CD4-positive, alpha-beta memory T cell (primary cell): ENCODE measurements at places on chromosomes 2 and 18. TPM values are rescaled to one million over a fixed set of nuclear protein-coding genes. Genes with fewer than 3 reads are reported as not detected.

DNA sequence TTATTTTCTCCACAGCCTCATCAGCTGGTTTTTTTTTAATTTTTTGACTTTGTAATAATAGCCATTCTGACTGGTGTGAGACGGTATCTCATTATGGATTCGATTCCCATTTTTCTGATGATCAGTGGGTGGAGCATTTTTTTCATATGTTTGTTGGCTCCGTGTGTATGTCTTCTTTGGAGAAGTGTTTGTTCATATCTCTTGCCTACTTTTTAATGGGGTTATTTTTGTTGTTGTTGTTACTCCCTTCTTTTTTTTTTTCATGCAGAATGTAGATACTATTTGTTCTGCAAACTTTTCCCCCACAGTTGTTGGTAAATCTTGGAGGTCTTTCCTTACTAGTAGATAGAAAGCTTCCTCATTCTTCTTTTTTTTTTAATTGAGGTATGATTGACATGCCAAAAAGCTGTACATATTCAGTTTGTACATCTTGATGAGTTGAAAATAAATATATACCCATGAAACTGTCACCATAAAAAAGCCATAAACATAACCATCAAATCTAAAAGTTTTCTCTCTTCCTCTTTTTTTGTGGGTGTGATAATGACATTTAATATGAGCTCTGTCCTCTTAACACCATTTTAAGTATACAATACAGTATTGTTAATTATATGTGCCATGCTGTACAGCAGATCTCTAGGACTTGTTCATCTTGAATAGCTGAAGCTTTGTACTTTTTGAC, 21.8 kb upstream of the NT5DC4 start:
- DNase-seq, result no peak

GRCh38 chr2:177329064-177329463, 63.5 kb upstream of the AGPS start:
- DNase-seq, result peak; percentile 10

DNA sequence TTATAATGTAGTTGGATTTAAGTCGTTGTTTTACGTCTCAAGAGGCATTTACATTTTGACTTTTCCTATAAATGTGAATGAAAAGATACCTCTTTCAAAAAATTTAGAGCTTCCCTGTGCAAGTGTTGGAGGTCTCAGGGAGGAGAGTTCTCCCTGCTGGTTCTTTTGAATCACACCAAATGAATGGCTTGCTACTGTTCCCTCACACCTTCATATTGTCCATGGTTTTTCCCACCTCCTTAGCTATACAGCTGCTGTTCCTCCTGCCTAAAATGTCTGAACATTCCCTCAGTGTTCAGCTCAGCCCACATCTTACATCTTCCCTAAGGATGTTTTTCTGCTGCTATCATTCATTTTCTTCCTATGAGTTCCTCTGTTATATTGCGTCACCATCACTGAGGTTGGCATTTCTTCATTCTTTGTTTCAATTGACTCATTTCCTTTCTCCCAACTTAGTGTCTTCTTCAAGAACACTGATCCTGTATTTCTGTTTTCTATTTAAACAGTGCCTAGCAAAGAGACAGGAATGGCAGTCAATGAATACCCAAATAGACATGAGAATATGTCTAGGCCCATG, 46.0 kb downstream of the COX7A2L start:
- no peak for DNase-seq

- no peak for DNase-seq
These were observed 307.5 kb upstream of the ZEB2 start for GRCh38 chr2:144827404-144827803.

GRCh38 chr18:31606265-31606664, 14.6 kb downstream of the TTR start:
- DNase-seq, result no peak

DNA sequence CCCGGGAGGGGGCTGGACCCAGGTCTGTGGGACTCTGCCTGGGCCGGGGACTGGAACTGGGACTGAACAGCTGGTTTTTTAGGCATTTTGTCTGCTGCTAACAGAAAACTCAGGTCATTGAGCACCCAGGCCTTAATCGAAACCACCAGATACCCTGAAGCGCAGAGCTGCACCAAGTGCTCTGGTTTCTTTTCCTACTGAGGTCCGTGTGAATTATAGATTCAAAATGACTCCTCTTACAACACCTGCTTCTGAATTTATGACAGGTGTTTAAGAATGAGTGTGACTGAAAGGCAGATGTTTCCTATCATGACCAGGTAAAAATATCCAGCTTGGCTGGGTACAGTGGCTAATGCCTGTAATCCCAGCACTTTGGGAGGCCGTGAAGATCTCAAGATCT, 47.8 kb downstream of the TRAPPC12 start:
- DNase-seq, result no peak

- no peak for DNase-seq
These were observed 154.4 kb upstream of the EPAS1 start for GRCh38 chr2:46142546-46143428.

DNA sequence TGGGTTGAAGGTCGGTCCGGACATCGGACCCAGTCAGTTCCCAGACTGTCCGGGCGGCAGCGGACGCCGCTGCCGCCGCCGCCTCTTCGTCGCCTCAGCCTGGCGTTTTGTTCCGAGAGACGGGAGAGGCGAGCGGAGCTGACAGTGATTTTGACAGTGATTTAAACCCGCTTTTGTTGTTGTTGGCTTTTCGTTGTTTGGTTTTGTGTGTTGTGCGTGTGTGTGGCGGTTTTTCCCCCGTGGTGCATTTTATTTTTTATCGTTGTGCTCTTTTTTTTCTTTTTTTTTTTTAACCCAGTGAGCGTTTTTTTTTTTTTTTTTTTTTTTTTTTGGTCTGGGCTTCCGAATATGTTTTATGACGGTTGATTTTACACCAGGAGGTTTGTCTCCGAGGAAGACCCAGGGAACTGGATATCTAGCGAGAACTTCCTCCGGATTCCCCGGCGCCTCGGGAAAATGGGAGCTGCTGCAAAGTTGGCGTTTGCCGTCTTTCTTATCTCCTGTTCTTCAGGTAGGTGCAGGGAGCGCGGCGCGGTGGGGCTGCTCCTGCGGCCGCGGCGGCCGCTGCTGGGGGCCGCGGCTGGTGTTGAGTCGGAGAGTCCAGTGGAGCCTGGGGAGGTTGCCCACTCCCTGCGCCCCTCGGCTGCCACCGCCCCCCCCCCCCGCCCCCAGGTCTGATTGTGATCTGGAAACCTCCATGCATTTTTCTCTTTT, at the start of gene ACVR2A:
TSS of gene ACVR2A (plus strand) at position 333 of the 714 bp plus-strand sequence. CDS start at position 457, 124 bp downstream.
- DNase-seq, result peak; percentile 59

DNA sequence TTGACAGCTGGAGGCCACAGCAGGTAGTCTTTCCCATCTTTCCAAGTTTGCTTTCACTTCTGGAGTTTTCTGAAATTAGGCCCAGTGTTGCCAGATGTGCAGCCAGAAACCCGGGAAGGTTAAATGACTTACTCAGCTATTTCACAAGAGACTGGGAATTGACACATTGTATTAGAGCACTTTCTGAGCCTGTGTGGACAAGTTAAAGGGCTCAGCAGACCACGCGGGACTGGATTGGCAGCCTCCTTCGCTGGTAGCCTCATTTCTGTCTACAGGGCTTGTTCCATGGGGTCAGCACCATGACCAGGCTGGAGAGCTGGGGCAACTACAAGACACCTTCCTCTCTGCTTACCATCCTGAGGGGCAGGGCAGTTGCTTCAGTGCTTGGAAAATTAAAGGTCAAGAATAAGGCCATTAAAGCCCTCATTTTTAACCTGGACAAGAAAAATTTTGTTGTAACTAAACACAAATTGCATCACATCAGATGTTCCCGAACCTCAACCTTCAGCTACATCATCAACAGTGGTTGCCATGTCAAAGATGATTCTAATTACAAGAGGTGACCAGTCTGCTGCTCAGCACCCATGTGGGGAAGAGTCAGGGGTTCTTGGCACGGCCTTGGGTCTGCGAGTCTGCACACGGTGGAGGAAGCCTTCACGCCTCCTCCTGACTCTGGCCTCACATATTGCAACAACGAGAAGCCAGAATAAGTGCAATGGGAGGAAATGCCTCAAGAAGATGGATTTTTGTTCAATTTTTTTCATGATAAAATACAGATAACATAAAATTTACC, 279.5 kb upstream of the RAB6C start:
- no peak for DNase-seq

DNA sequence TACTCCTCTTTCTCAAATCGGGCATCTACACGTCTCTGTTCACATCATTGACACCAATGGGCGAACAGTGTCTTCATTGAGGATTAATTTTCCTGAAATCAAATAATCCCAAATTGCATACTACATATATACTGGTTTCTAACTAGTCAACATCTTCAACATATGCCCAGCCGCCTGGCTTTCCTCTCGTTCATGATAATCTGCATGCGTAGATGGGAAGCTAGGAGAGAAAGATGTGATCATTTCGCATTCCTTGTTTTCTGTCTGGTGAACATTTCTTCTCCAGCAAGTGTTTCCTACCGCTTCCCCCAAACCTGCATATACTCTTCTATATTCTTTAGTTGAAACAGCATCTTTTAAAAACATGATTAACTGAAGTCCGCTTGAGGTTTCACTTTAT, 7.4 kb downstream of the TWIST2 start:
- DNase-seq, result no peak

DNA sequence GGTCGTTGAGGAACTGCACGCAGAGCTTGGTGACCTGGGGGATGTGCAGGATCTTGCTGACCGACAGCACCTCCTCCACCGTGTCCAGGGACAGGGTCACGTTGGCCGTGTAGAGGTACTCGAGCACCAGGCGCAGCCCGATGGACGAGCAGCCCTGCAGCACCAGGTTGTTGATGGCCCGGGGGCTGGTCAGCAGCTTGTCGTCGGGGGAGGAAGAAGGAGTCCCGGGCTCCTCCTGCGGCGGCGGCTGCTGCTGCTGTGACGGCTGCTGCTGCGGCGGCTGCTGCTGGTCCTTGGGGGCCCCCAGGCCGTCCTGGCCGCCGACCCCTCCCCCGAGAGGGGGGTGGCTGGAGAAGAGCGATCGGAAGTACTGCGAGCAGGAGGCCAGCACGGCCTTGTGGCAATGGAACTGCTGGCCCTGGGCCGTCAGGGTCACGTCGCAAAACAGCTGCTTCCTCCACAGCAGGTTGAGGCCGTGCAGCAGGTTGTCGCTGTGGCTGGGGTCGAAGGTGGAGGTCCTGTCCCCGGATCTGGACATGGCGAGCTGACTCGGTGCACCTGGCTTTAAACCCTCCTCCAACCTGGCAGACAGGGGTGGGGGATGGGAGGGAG, 2.7 kb downstream of the KLHL14 start:
- peak; percentile 38 for DNase-seq

DNA sequence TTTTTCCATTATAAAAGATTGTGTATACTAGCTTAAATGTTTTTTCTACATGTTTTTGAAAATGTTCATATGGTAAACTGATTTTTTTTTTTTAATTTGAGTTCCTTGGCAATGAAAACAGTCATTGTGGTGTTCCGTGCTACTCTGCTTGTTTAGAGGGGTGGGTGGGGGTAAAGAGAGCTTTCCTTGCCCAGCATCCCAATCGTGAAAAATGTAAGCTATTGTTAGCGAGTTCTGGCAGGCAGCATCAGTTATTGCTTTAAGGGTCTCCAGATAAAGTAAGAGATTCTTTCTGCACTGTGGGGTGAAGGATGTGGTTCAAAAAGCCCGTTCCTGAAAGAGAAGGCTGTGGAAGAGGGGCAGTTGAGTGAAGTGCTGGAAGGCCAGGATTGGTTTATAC, 118.4 kb downstream of the TANC1 start:
- no peak for DNase-seq

DNA sequence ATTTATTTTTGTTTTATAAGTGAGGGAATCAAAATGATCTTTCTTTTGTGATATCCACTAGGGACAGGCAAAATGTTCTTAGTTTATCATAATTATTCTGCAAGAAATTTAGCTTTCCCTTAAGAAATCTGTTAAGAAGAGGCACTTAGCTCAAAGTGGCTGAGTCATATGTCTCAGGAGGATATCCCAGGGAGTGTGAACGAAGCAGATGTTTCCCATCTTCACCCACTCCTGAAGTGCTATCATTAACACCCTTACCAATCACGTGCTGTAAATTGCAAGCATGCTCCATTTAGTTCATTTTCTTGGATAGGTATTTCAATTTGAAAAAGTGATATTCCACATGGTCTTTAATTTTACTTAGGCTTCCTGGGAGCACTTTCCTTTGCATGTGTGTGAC, 774.3 kb upstream of the TMEFF2 start:
- no peak for DNase-seq

DNA sequence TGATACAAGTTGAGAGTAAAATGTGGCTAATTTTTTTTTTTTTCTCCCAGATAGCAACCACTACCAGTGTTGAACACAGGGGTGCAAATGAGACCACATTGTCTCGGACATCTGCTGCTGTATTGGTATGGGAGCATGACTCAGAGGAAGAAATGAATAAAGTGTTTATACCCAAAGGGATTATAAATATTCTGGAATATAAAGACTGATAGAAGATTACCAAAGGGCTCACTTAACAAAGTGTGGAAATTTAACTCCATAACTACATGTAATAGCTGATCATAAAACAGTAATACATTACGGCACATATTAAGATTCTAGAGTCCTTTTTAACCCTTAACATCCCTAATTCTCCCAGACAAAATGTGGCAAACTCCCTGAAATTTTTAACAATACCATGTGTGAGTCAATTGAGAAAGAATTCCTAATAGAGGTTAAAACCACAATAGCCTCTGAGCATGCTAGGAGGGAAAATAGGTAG, 1023.0 kb upstream of the ACVR2A start:
- no peak for DNase-seq

DNA sequence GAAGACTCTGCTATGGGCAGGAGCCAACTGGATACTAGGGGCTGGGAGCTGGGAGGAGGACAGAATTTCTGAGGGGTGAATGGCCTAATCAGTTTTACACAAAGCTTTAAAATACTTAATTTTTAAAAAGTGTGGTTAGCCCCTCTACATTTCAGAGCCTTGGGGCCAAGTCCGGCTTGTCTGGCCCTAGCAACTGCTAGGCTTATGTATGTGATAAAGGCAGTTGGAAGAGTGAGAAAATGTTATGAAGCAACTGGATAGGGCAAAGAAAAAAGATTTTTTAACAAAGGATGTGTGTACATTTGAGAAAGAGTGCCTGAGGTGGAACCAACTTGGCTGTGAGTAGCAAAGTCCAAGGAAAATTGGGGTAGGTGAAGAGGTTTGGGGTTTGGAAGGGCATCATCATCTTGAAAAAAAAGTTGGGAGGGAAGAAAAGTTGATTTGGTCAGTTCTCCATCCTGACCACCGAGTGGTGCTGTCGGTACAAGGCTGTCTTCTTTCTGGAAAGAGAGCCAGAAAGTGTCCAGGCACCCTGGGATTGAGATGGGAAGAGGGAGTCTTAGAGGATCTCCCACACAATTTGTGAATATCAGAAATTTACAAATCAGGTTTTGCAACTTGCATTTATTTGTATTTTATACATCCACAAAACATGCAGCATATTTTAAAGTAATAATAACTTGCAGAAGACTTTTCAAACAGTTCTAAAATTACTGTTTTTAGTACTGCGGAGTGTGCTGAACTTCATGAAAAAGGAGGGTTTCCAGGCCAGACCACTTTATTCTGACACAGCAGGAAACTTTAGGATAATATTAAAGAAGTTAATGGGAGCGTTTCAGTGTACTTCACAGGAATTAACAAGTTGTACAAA, 10.5 kb upstream of the CDK15 start:
- DNase-seq, result no peak

MOCOS gene
- total RNA-seq, result not detected

ADRA2B gene
- not detected for total RNA-seq

MTA3 gene
- 15.7 TPM for total RNA-seq

MAL gene
- total RNA-seq, result 108 TPM

TMEM131 gene
- total RNA-seq, result 47.6 TPM

RGPD8 gene
- 30.1 TPM for total RNA-seq

KCNG2 gene
- not detected for total RNA-seq

KYNU gene
- 0.73 TPM for total RNA-seq

PLGLB1 gene
- total RNA-seq, result 17.8 TPM

PUS10 gene
- 7.0 TPM for total RNA-seq
